ENCODE measurements at places on chromosomes 16 and 17. TPM values are rescaled to one million over a fixed set of nuclear protein-coding genes. Genes with fewer than 3 reads are reported as not detected.

Gene G6PC1
- not detected for total RNA-seq

Gene MFAP4
- total RNA-seq = not detected

Gene DBNDD1
- 15.5 TPM for total RNA-seq

Gene CCDC40
- total RNA-seq = 4.9 TPM

Gene NPIPB13
- 0.47 TPM for total RNA-seq

Gene CFAP52
- total RNA-seq = not detected

Gene ZACN
- total RNA-seq = not detected

Gene DCTPP1
- 35.9 TPM for total RNA-seq

Gene PLCD3
- 35.3 TPM for total RNA-seq

Gene MEOX1
- 1.9 TPM for total RNA-seq

Gene ABCA10
- total RNA-seq = 0.58 TPM

Gene TMIGD1
- total RNA-seq = not detected

Gene ST3GAL2
- total RNA-seq = 58.3 TPM

Gene NXPH3
- 0.63 TPM for total RNA-seq

Gene KRT12
- total RNA-seq = not detected

Gene CCDC78
- 0.41 TPM for total RNA-seq

Gene CLDN9
- not detected for total RNA-seq

Gene ZNF207
- total RNA-seq = 130 TPM
